ENCODE measurements at places on chromosomes 16 and 17.

GRCh38 chr16:80463751-80464495 lies 76.9 kb upstream of the DYNLRB2 start:
- no peak for DNase-seq

DNA sequence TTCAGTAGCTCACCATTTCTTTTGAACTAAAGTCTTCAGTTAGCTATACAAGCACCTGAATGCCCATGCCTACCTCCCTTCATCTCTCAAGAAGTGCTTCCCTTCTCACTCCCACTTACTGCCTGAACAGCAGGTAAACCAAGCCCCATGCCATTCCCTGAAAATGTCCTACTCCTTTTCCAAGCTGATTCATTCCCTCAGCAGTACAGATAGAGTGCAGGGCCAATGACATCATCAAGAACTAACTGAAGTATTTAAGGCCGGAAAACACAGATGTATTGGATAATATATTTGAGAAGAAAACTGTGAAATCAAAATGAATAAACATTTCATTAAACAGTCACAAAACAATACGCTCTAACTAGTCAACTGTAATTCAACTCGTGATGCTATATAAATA lies 478.8 kb upstream of the CDH11 start:
- DNase-seq, result no peak

DNA sequence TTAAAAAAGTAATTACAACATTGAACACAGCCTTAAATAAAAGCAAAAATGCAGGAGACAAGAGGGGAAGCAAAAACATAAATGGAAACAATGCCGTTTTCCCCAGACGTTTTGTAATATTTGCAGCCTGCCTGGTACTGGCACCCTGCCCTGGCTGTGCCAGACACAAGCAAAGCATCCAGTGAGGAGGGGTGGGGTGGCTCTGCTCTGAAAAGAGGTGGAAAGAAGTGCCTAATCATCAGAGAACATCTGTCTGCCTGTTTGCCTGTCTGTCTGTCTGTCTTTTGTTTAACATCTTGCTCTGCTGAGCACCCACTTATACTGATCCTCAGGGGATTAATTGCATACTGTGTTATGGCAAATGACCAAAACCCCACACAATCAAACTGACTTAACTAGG lies 62.7 kb downstream of the C16orf82 start:
- no peak for DNase-seq

DNA sequence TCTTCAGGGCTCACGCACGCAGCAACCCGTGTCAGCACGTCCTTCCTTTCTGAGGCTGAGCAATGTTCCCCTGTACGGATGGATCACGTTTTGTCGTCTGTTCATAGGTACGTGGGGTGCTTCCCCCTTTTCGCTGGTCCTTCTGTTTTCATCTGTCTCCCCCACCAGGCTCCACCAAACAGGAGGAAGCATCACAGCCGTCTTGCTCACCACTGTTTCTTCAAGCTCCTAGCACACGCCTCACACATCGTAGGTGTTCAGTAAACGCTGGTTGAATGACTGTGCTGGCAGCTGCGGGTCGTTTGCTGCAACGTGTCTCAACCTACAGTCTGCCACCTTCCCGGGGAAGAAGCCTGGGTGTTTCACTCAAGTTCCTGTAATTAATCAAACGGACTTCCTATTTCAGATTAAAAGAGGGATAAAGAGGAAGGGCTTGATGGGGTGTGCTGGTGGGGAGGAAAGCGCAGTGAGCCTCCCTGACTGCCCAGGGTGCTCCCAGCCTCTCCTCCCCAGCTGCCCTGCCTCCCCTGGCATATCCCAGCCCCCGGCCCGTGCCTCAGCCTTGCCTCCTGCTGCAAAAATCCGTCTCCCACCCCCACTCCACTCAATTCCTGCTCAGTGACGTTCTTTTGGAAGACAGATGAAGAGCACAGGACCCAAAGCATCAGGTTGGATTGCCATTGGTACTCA lies 76.7 kb upstream of the DOC2B start:
- DNase-seq, result no peak

GRCh38 chr17:7249830-7250229 lies 1.7 kb downstream of the CTDNEP1 start:
- DNase-seq, result no peak

- no peak for DNase-seq
Observed at GRCh38 chr16:62967611-62968010, 931.4 kb upstream of the CDH8 start.

GRCh38 chr16:21645261-21645721 lies 7.1 kb downstream of the IGSF6 start:
- no peak for DNase-seq

GRCh38 chr17:4560837-4561256 lies 470 bp upstream of the GGT6 start:
- DNase-seq, result no peak

GRCh38 chr16:67100569-67101310 lies 9.0 kb upstream of the PHAF1 start:
- no peak for DNase-seq

- DNase-seq, result no peak
Observed at GRCh38 chr16:19744670-19745069, 26.6 kb downstream of the IQCK start.

DNA sequence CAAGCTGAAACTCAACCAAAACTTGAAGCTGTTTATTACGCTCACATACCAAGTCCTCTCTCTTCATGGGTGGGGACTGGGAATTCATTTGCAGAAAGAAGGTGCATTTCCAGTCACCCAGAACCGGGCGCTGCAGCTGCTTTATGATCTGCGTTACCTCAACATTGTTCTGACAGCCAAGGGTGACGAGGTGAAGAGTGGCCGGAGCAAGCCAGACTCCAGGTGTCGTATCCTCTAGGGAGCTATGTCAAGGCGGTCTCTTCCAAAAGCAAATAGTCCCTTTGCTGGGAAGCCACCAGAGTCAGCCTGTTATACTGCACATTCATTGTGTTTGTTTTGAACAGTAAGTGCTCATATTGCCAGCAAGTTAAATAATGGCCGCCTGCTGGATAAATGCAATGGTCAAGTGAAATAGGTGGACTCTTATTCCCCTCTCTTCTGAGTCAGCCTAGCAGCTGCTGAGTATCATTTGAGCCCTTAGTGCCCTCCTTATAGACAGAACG lies 12.7 kb downstream of the COG1 start:
- no peak for DNase-seq

GRCh38 chr17:15121426-15121825 lies 143.7 kb downstream of the PMP22 start:
- DNase-seq, result no peak

- DNase-seq, result no peak
Observed at GRCh38 chr17:34401165-34401564, 38.1 kb upstream of the CCL1 start.

GRCh38 chr17:68790931-68791330 lies 164.3 kb downstream of the ABCA8 start:
- no peak for DNase-seq

DNA sequence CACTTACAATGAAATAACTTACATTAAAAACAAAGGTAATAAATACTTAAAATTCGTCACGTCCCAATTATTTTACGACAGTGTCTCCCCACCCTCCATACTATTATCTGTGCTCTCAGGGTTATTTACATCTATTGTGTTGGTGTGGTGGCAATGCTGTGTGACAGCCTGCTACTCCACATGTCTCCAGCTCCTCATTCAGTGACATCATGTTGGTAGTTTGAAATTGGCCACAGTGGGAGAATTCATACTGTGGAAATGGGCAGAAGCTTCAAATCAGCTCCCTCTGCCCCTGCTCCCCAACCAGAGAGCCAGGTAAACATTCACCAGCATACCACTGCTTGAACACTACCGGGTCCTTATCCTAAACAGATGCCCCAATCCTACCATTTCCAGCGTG lies 6.3 kb downstream of the TNS4 start:
- no peak for DNase-seq

- DNase-seq, result no peak
Observed at GRCh38 chr17:83186226-83186625, 106.8 kb downstream of the METRNL start.

Measured in NCI-H446 (cell line).